ENCODE measurements at places on chromosomes 13 and 19.

DNA sequence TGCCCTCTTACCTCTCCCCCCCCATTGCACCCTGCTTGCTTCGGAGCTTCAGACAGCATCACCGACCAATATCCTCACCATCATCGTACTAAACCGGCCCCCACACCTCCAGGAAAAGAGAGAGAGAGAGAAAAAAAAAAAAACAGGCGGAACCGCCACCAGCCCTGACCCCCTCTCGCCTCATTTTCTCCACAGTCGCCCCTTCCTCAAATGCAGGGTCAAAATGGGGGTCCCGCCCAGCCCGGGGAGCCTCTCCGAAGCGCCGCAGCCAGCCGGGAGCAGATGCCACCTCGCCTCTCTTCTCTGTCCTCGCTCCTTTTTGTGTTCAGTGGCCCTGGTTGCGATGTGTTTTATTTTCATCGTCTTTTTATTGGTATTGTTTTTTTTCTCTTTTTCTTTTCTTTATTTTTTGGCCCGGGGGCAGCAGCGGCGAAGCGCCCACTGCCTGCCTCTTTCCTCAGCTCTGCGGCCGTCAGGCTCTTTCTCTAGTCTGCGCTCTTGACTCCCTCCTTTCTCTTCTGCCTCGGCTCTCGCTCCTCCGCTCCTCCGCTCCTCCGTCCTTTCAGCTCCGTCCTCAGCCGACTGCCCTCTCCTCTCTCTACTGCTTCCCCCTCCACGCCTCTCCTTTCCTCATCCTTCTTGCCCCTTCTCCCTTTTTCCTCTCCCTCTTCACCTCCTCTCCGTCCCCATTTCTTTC lies 41.4 kb downstream of the DEDD2 start:
- no peak for DNase-seq

GRCh38 chr13:64347664-64348063 lies 2882.5 kb downstream of the PCDH9 start:
- DNase-seq, result peak; percentile 6

- DNase-seq, result no peak
Observed at GRCh38 chr13:48029859-48030258, 7.7 kb upstream of the NUDT15 start.

DNA sequence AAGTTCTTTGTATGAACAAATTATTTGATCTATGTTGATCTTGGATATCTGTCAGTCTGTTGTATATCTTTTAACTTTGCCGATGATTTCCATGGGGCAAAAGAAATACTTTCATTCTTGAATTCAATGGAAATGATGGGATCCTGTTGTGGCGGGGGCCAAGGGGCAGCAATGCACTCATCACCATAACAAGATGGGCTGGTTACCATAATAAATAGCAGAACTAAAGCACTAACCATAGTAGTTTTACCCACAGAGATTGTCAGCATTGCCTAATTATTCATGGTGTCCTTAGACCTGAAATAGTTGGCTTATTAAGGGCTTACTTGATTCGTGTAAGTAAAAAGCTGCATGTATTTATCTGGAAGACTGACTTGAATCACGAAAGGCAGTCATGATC lies 309.6 kb downstream of the RFC3 start:
- no peak for DNase-seq

DNA sequence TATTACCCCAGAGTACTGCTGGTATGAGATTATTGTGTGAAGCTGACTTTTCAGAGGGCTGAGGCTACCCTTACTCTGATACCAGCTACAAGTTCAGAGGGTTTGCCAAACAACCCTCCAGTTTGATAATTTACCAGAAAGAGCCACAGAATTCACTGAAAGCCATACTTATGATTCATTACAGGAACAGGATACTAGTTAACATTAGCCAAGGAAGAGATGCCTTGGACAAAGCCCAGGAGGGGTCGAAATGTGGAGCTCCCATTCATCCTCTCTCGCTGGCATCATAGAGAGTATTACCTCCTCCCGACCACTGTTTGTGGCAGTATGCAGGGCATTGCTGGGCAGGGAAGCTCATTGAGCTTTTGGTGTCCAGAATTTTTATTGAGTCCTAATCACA lies 364.3 kb downstream of the KCNRG start:
- no peak for DNase-seq

DNA sequence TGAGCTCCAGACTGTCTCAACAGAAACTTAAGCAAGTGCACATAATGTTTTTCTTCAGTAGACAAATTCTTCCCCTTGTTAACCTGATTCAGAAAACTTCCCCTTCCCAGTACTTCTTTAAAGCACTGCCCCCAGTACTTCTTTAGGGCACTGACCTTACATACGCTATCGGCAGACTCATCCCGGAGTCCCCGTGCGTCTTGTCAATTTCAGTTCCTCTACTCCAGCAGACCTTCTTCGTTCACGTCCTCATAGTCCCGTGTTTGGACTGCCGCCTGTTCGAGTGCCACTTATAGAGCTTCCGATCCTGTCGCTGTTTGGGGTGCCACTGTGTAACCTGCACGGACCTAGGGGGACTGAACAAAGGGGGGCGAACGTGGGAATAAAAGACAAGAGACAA lies 29.0 kb downstream of the ZNF627 start:
- no peak for DNase-seq

- no peak for DNase-seq
Observed at GRCh38 chr19:35262101-35262761, 6.5 kb upstream of the USF2 start.

DNA sequence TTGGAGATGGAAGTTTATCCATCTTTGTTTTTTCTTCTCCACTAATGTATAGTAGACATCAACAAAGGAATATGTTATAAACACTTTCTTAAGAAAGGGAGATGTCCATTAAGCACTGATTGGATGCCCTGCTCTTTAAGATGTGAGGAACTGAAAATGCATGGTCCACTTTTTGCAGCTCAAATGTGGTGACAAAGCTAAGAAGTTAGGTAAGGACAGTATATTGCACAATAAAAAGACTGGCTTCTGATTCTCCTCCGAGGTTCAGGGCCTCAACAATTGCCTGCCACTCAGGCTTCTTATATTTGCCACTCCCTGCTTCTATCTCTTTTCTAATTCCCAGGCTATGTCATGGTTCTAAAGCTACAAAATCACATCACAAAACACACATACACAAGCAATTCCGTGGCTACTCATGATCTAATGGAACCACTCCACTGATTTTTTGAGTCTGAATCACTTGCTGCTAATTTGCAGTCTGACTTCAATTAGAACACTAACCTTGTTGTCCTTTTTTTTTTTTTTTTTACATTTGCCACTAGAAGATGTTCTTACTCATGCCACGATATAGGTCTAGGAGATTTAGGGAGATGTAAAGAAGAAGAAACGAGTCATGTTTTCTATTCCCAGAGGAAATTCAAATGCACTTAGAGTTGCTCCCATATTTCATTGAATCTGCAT lies 29.6 kb upstream of the TNFSF11 start:
- no peak for DNase-seq

- DNase-seq, result no peak
Observed at GRCh38 chr19:31356587-31357314, 7.5 kb upstream of the TSHZ3 start.

DNA sequence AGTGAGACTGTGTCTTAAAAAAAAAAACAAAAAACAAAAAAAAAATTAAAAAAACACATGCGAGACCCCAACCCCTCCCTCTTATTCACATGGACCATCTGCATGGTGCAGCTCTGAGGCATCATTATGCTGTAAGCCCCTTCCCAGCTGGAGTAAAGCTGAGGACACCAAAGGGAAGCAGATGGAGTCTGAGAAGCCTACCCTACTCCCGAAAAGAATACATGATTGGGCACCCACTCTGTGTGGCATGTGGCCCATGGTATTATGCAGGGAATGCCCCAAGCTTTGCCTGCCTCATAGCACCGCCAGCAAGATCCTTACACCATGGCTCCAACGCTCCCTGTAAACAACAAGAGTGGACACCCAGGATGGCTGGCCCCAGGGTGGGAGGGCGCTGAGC lies 4.7 kb downstream of the PTH2 start:
- no peak for DNase-seq

DNA sequence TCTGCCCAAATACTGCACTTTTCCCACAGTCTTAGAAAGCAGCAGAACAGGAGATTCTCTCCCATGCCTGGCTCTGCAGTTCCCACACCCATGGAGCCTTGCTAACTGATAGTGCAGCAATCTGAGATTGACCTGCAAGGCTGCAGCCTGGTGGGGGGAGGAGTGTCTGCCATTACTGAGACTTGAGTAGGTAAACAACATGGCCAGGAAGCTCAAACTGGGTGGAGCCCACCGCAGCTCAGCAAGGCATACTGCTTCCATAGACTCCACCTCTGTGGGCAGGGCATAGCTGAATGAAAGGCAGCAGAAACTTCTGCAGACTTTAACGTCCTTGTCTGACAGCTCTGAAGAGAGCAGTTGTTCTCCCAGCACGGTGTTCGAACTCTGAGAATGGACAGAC lies 358.5 kb upstream of the PCDH9 start:
- DNase-seq, result no peak

- DNase-seq, result peak; percentile 42
Observed at GRCh38 chr13:111460548-111461444, 140.4 kb downstream of the TEX29 start.

DNA sequence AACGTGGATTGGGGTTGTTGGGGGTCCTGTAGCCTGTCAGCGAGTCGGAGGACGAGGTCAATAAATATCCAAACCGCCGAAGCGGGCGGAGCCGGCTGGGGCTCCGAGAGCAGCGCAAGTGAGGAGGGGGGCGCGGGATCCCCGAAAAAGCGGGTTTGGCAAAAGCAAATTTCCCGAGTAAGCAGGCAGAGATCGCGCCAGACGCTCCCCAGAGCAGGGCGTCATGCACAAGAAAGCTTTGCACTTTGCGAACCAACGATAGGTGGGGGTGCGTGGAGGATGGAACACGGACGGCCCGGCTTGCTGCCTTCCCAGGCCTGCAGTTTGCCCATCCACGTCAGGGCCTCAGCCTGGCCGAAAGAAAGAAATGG lies 754 bp upstream of the SIX5 start:
- no peak for DNase-seq

GRCh38 chr19:47247308-47247990 lies 8.9 kb upstream of the CCDC9 start:
- DNase-seq, result no peak

DNA sequence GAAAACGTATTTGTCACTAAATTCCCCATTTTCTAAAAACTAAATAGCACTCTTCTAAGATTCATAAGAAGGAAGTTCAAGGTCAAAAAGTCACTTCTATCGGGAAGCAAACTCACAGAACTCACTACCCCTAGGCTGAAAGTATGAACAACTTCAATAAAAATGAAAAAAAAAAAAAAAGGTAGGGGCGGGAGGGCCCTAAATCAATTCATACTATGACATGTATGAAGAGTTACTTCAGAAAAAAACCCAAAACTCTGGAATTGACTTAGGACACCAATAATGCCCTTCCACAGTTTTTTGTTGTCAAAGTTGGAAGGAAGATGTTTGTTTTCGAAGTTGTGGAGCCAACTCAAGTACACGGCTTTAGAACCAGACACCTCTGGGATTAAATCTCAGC lies 1.1 kb downstream of the SUCLA2 start:
- no peak for DNase-seq

DNA sequence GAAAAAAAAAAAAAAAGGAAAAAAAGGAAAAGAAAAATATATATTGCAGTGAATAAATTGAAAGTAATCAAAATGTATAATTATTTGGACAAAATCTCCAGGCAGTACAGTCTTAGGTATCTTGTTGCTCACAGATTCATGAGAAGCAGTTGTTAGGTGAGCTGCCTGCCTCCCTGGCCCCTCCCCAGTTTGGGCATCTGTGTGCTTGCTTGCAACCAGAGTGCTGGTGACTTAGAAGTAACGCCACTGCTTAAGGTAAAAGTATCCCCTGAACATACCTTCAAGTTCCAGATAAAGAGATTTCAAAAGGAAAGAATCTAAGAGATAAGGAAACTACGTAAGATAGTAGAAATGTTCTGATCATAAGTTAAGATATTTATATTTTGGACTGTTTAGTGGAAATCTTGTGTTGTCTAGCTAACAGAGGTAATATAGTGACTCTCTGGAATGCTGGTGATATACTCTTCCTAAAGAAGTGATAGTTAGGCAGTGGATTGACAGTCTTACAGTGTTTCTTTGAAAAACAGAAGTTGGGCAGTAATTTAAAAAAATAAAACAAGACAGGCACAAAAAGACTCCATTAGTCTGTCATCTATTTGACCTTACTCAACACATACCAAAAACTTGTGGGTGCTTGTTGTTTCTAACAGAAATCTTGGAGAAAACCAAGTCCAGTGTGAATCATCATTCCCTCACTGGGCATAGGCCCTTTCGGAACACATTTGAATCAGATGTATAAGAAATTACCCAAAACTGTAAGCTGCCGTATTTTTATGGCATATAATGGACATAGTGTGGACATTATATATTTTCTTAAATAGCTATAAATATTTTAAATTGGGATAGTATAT lies 38.3 kb upstream of the KCTD4 start:
- DNase-seq, result no peak

- DNase-seq, result no peak
Observed at GRCh38 chr19:42368360-42368759, 21.7 kb downstream of the CNFN start.

GRCh38 chr19:33304371-33304759 lies 2.0 kb upstream of the CEBPA start:
- DNase-seq, result no peak

DNA sequence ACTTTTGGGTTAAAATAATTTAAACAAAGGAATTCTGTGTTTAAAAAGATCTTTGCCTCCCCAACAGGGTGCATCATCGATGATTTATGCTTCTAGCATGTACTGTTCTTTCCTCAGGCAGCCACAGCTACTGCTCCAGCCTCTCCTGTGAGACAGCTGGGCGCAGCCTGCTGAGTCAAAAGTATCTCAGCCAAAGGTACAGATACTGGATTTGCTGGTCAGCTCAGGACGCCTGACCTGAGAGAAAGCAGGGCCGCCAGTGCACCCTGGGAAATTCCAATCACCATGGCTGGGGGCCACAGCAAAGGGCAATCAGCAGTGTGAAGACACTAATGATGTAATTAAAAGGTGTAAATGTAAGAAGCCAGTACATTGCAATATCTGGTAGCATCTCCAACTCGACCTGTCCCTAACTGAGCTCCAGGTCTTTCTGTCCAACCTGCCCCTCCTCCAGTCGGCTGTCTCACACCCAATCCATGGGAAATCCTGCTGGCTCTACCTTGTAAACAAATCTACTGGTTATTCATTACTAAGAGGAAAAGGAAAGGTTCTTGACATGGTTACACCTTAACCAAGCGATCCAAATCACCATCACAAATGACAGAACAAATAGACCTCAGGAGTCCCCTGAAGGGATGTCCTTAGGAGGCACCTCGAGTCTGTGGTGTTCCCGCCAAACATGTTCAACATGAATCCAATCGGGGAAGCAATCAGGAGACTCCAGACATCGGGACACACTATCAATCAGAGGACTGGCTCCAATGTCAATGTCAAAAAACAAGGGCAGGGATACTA lies 7.3 kb downstream of the OPA3 start:
- DNase-seq, result no peak

Measured in right lung (tissue), 10 donors.